SK-N-SH treated with all-trans-retinoic acid at 6 μM for 48 hours (cell line): ENCODE measurements at places on chromosomes 7 and 10.

DNA sequence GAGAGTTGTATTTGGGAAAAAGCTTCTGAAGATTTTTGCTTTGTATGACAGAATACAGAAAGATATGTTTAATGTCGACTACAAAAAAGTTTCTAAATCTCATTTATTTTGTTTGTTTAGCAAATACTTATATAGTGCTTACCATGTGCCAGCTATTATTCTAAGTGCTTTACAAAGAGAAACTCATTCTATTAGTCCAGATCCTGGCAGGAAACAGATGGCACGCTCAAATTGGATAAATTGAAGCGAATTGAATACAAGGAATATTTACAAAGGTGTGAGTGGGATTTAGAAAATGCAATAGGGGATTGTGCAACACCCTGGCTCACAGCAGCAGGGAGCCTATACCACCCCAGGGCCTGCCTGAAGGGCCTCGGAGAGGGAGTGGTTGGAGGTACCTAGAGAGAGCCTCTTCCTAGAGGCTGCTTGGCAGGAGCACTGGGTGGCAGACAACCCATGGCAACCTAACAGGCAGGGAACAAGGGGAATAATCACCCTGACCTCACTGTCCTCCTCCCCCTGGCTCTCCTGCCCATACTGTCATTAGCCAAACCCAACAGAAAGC is 27.6 kb upstream of the FAM204A start:
- no peak for ATAC-seq

DNA sequence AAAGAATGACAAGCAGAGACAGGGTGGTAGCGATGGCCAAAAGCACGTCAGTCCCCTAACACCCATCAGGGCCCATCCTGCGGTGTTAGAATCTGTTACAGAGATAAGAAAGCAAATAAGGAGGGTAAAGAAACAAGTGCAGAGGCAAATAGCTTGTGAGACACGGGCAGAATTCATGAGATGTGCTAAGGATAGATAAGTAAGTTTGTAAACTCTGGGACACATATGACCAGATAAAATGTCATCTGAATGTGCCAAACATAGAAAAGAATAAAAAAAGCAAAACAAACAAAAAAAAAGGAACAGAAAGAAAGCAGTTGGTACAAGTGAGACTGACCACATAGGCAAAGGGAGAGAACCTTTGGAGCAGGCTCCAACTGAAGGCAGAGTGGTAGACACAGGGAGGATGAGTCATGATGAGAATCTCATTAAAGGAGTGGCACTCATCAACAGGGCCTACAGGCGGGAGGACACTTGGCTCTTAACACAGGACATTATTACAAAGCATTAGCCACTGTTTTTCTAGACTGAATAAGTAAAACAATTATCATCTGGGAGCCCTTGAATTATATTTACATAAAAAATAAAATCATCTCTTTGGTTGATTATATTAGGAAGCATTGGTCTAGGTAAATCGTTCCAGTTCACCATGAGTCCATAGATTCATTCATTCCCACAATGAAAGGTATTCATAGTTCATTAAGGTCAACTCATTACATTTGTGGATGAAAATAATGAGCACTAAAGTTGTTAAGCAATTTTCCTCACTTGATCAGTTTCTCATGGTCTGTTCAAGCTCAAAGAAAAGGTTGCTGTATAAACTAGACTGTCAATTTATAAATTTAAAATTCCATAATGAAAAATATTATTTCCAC is 21.5 kb upstream of the EPHB6 start:
- no peak for ATAC-seq

DNA sequence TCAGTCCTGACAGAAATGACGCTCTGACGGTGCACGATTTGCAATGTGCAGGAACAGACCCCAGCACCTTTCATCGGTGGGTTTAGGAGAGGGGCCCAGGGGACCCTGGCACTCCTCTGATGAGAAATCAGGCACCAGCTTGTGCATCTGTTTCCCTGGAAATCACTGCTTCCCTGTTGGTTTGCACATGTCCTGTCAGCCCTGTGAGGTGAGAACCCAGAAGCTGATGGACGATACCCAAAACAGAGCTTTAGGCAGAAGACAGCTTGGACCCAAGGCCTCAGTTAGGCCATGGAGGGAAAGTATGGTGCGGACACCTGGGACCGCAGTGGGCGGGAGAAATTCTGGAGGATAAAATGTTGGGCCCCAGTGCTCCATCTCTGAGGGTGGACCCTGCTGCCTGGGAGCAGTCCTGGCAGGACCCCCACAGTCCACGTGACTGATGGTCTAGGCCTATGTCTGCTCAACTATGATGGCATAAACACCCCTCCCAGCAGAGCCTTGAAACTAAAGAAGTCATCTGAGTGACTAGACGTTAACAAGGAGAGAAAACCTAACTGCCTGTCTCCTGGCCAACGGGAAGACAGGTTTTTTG is 242.8 kb downstream of the PTPRN2 start:
- ATAC-seq = no peak

DNA sequence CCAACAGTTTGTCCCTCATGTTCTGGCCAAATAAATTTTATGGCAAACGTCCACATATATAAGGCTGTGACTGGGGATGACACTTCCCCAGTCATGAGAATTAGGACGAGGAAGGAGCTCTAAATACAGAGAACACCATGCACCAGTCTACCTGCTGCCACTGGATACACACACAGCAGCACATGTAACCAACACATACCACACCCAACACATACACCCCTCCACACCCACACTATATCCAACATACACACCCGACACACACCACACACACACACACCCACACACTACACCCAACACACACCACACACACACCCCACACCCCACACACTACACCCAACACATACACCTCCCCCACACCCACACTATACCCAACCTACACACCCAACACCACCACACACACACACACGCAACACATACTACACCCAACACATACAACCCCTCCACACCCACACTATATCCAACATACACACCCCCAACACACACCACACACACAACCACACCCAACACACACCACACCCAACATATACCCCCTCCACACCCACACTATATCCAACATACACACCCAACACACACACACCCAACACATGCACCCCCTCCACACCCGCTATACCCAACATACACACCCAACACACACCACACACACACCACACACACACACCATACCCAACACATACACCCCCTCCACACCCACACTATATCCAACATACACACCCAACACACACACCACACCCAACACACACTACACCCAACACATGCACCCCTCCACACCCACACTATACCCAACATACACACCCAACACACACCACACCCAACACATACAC is 74.1 kb downstream of the HIPK2 start:
- ATAC-seq = no peak

DNA sequence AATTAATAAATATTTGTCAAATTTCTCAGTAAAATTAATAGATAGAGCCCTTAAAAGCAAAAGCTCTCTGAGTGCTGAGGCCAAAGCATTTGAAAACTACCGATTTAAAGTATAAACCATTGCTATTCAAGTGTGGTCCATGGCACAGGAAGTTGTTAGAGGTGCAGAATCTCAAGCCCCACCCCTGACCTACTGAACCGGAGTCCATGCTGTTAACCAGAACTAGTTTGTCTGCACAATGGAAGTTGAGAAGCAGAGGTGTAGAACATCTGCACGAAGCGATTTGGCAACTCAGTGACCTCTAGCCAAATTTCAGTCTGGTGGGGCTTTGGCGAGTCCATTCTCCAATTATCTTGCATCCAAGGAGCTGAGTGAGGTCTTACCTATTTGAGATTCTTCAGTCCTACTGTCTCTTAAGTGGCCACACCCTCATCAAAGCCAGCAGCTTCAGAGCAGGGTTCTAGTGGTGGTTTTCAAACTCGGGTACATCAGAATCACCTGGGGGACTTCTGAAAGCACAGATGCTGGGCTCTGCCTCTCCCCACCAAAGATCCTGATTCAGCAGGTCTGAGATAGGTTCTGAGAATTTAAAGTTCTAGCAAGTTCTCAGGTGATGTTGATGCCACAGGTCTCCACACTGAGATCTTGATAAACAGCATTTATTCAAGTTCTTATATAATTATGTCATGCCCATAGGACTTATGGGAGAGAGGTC is 96.8 kb upstream of the SAMD8 start:
- ATAC-seq = no peak

GRCh38 chr7:138982204-138982623 is 1.0 kb upstream of the KIAA1549 start:
- no peak for ATAC-seq

DNA sequence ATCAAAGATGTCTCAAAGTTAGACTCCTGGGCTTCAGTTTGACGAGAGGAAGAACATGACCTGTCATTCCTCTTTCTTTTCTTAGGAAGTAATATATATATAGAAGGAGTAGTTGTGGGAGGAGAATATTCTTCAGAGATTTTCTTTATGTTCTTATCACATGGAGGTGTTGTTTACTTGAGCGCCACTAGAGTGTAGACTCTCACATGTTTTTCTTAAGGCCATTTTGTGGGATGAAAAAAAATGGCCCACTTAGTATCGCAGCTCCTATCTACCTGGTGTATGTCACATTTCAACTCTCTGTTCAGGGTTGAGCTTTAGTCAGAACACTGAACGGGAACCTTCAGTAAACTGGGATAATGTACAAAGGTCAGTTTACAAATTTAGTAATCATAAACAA is 645.2 kb downstream of the PHTF2 start:
- no peak for ATAC-seq

GRCh38 chr10:97280783-97281182 is 11.7 kb downstream of the ARHGAP19 start:
- no peak for ATAC-seq
